H9 (cell line): ENCODE measurements at places on chromosomes 1 and 21.
A peak's percentile ranks its signal among the peaks of the same experiment; 100 is the strongest.

DNA sequence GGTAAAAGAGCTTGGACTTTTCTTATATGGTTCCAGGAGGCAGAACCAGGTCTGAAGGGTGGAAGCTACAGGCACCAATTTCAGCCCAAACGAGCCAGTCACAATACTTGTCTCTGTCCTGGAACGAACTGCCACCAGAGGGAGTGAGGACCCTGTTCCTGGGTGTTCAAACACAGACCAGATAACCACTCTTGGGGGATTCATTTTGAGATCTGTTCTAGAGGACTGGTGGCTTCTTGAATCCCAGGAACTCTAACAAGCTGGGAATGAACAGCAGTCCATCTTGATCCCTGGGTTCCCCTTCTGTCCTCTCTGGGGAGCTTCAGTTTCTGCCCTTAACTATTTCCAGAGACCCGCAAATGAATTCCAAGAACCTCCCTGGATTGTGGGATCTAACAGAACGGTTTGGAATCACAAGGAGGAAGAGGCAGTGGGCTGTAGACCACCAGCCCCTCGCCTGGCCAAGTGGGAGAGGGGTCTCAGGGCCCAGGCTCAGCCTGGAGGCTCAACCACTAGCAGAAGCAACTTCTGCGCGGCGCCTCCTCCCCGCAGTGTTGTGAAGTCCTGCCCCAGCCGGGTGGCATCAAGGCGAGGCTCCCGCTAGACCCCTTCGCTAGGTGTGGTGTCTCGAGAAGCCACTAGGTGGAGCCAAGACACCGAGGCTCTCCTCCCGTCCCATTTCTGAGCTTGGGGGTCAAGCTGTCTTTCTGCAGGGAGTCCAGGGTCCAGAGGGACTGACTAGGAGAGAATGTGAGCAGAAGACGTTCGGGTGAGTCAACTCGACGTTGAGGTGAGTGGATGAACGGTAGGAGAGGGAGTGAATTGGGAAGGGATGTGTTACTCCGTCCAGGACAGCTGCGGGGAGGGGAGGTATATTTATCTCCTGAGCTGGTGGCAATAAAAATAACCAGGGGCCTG lies 12.1 kb upstream of the NES start:
- peak overlapping the region; percentile 43 for H3K4me3 ChIP-seq
- H3K27me3 ChIP-seq: no peaks in the 10 kb centered on the region
- H3K27ac ChIP-seq: no peak overlapping the region
- no peaks in the 10 kb centered on the region for H3K36me3 ChIP-seq

GRCh38 chr1:39876144-39876543 lies 7.2 kb downstream of the TRIT1 start:
- H3K4me1 ChIP-seq: no peaks in the 10 kb centered on the region; the same call in 1 of the 2 replicates
- no peak for DNase-seq
- peaks cover 19% of the 10 kb centered on the region for H3K36me3 ChIP-seq
- H3K4me3 ChIP-seq: no peak overlapping the region
- H3K27me3 ChIP-seq: no peaks in the 10 kb centered on the region

GRCh38 chr1:112464501-112464900 lies 44.3 kb upstream of the WNT2B start:
- no peaks in the 10 kb centered on the region for H3K36me3 ChIP-seq
- DNase-seq: peak; percentile 39

GRCh38 chr1:175173531-175173930 lies 19.0 kb downstream of the KIAA0040 start:
- no peaks in the 10 kb centered on the region for H3K4me1 ChIP-seq
- no peak overlapping the region for H3K4me3 ChIP-seq
- H3K27ac ChIP-seq: no peak overlapping the region
- H3K36me3 ChIP-seq: no peaks in the 10 kb centered on the region

- peaks cover 12% of the 10 kb centered on the region; the same call in 1 of the 2 replicates for H3K4me1 ChIP-seq
- H3K36me3 ChIP-seq: no peaks in the 10 kb centered on the region
- peak overlapping the region; percentile 33 for H3K27ac ChIP-seq
- DNase-seq: no peak
- H3K27me3 ChIP-seq: no peaks in the 10 kb centered on the region
- no peak overlapping the region; the same call in 1 of the 2 replicates for H3K4me3 ChIP-seq
These were observed 61.6 kb downstream of the PTPRC start for GRCh38 chr1:198700396-198700795.

- peaks cover 17% of the 10 kb centered on the region for H3K36me3 ChIP-seq
- H3K4me1 ChIP-seq: no peaks in the 10 kb centered on the region; the same call in 1 of the 2 replicates
- H3K27me3 ChIP-seq: no peaks in the 10 kb centered on the region
- no peak overlapping the region for H3K27ac ChIP-seq
- H3K4me3 ChIP-seq: no peak overlapping the region
These were observed 2.5 kb upstream of the TAF13 start for GRCh38 chr1:109078317-109078716.

- no peak overlapping the region for H3K4me3 ChIP-seq
- peaks cover 27% of the 10 kb centered on the region for H3K4me1 ChIP-seq
- H3K36me3 ChIP-seq: no peaks in the 10 kb centered on the region
- no peak overlapping the region for H3K27ac ChIP-seq
These were observed 45.7 kb downstream of the APP start for GRCh38 chr21:26124896-26125295.

GRCh38 chr1:18654599-18654998 lies 24.0 kb downstream of the PAX7 start:
- no peak for DNase-seq
- no peaks in the 10 kb centered on the region for H3K36me3 ChIP-seq
- peaks cover 22% of the 10 kb centered on the region for H3K4me1 ChIP-seq
- peaks cover 32% of the 10 kb centered on the region for H3K27me3 ChIP-seq
- no peak overlapping the region; the same call in 2 of the 3 replicates for H3K4me3 ChIP-seq

DNA sequence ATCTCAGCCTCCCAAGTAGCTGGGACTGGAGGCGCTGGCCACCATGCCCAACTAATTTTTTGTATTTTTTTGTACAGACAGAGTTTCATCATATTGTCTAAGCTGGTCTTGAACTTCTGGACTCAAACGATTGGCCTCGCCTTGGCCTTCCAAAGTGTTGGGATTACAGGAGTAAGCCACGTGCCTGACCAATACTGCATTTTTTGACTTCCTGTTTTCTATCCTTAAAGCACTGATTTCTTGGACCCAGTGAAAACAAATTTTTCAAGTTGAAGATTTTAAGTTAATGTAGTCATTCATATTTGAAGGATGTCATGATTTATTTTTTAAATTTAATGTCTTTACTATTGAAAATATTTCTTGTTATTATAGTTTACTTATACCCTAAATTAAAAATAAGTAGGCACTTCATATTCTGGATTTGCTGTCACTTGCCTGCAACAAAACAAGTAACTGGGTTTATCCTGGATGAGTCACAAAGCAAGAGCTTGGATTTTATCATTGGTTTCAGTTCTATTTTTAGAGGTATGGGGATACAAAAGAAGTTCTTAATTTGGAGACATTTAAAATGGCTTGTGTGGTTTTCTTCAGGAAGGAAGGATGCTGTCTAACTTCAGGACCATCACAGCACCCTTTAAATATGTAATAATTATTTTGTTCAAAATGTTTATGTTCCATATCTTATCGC lies 2.2 kb upstream of the VPS45 start:
- peak overlapping the region; percentile 51; the same call in 2 of the 3 replicates for H3K4me3 ChIP-seq
- no peaks in the 10 kb centered on the region for H3K4me1 ChIP-seq
- H3K36me3 ChIP-seq: peaks cover 15% of the 10 kb centered on the region

GRCh38 chr1:235782601-235783000 lies 84.1 kb downstream of the LYST start:
- H3K27me3 ChIP-seq: no peaks in the 10 kb centered on the region
- DNase-seq: no peak
- no peaks in the 10 kb centered on the region for H3K36me3 ChIP-seq
- H3K27ac ChIP-seq: no peak overlapping the region

DNA sequence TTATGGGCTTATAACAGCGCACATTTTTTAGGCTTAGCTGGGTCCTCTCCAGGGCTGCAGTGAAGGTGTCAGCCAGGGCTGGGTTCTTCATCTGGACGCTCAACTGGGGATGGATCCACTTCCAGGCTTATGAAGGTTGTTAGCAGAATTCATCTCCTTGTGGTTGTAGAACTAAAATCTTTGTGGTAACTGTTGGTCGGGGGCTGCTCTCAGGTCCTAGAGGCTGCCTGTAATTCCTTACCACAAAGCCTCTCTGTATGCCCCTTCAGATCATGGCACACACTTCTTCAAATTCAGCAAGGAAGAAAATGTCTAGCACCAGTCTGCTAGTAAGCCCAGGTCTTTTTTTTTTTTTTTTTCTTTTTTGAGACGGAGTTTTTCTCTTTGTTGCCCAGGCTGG lies 40.9 kb upstream of the EPS8L3 start:
- no peak overlapping the region for H3K27ac ChIP-seq
- no peaks in the 10 kb centered on the region for H3K4me1 ChIP-seq
- H3K36me3 ChIP-seq: no peaks in the 10 kb centered on the region

DNA sequence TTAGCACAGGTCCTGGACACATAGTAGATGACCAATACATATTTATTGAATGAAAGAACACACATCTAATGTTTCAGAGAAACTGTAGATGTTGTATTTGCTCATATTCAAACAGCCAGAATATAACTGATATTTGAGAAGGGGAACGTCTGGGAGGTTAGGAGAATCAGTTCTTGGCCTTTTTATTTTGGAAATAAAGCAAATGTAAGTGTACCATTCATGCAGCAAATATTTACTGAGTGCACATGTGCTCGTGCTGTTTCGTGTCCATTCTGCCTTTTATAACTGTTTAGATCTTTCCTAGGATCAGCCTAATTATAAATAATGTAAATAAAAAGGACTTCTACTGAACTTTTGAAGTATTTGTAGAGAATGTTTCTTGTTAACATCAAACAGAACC lies 103.8 kb downstream of the GREM2 start:
- H3K4me1 ChIP-seq: no peaks in the 10 kb centered on the region
- no peak for DNase-seq
- H3K4me3 ChIP-seq: no peak overlapping the region
- no peaks in the 10 kb centered on the region for H3K36me3 ChIP-seq
- no peak overlapping the region for H3K27ac ChIP-seq
- no peaks in the 10 kb centered on the region for H3K27me3 ChIP-seq

- no peaks in the 10 kb centered on the region for H3K36me3 ChIP-seq
- no peak overlapping the region for H3K27ac ChIP-seq
- no peaks in the 10 kb centered on the region for H3K27me3 ChIP-seq
- no peaks in the 10 kb centered on the region; the same call in 1 of the 2 replicates for H3K4me1 ChIP-seq
- H3K4me3 ChIP-seq: peak overlapping the region; percentile 81
These were observed 609 bp downstream of the RWDD2B start for GRCh38 chr21:29018540-29018939.

DNA sequence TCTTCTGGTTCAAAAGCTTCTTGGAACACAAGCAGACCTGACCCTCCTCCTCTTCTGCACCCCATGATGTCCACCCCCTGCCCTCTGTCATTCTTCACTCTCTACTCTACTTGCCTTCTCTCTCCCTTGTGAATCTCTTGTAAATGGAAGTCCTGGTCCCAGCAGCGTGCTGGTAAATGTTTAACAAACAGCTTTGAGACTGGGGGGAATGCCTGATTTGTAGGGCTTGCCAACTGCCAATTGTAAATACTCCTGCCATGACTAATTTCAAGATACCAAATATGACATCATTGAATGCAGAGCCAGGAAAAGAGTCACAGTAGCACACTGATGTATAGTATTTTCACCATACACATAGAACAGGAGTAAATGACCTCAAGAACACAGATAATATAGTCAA lies 40.9 kb upstream of the LRRN2 start:
- H3K27me3 ChIP-seq: no peaks in the 10 kb centered on the region; the same call in 1 of the 2 replicates
- no peaks in the 10 kb centered on the region; the same call in 1 of the 2 replicates for H3K4me1 ChIP-seq
- no peak for DNase-seq
- no peak overlapping the region for H3K27ac ChIP-seq
- no peak overlapping the region for H3K4me3 ChIP-seq
- H3K36me3 ChIP-seq: no peaks in the 10 kb centered on the region

GRCh38 chr1:119542492-119542946 lies 35.5 kb downstream of the HSD3B1 start:
- DNase-seq: no peak
- no peak overlapping the region for H3K27ac ChIP-seq
- H3K4me1 ChIP-seq: no peaks in the 10 kb centered on the region
- no peaks in the 10 kb centered on the region for H3K27me3 ChIP-seq
- no peaks in the 10 kb centered on the region for H3K36me3 ChIP-seq

DNA sequence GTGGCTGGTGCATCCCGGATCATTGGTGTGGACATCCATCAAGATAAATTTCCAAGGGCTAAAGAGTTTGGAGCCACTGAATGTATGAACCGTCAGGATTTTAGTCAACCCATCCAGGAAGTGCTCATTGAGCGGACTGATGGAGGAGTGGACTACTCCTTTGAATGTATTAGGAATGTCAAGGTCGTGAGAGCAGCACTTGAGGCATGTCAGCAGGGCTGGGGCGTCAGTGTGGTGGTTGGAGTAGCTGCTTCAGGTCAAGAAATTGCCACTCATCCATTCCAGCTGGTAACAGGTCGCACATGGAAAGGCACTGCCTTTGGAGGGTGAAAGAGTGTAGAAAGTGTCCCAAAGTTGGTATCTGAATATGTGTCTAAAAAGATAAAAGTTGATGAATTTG lies 79.1 kb downstream of the FMN2 start:
- no peak for DNase-seq
- no peak overlapping the region for H3K4me3 ChIP-seq
- no peaks in the 10 kb centered on the region for H3K36me3 ChIP-seq
- no peaks in the 10 kb centered on the region for H3K4me1 ChIP-seq
- H3K27ac ChIP-seq: no peak overlapping the region

GRCh38 chr1:168031198-168031597 lies 94.3 kb upstream of the MPC2 start:
- DNase-seq: no peak
- peaks cover 5% of the 10 kb centered on the region for H3K36me3 ChIP-seq
- no peaks in the 10 kb centered on the region for H3K27me3 ChIP-seq
- no peak overlapping the region for H3K27ac ChIP-seq

DNA sequence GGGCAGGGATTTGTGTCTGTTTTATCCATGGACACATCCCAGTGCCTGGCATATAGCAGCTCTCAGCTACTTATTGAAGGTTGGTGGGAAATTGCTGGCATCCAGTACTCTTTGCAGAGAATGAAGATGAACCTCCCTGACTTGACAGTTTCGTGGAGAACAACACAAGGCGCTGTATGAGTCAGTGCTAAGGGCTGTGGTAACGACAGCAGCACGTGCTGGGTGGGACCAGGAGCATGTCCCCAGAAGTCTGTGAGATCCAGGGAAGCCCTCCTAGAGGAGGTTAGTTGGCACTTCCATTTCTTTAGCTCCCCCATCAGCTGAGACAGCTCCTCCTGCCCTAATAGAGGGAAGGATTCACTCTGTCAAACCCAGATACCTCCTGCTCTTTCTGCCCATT lies 25.9 kb upstream of the IL19 start:
- no peaks in the 10 kb centered on the region for H3K27me3 ChIP-seq
- no peak for DNase-seq
- no peaks in the 10 kb centered on the region; the same call in 1 of the 2 replicates for H3K4me1 ChIP-seq
- H3K4me3 ChIP-seq: no peak overlapping the region
- no peak overlapping the region for H3K27ac ChIP-seq
